Mononuclear cell (primary cell): ENCODE measurements at places on chromosomes 1 and 21. TPM values are rescaled to one million over a fixed set of nuclear protein-coding genes. Genes with fewer than 3 reads are reported as not detected.

WDR26 gene
- 170 TPM for total RNA-seq

DMRTA2 gene
- total RNA-seq: under 0.01 TPM

OR10K1 gene
- not detected for total RNA-seq

CLEC20A gene
- total RNA-seq: 0.21 TPM

FYB2 gene
- not detected for total RNA-seq

PTCH2 gene
- total RNA-seq: 0.52 TPM

KCNE2 gene
- not detected for total RNA-seq

GBP7 gene
- total RNA-seq: not detected

EFNA3 gene
- total RNA-seq: 0.21 TPM

IL10 gene
- total RNA-seq: 5.0 TPM

CD1B gene
- 0.52 TPM for total RNA-seq

AKT3 gene
- total RNA-seq: 69.7 TPM

KRTAP11-1 gene
- not detected for total RNA-seq

UBASH3A gene
- 18.5 TPM for total RNA-seq

KRTAP19-1 gene
- total RNA-seq: not detected
